Stimulated activated CD4-positive, alpha-beta T cell treated with anti-CD3 and anti-CD28 coated beads, Interleukin-2, amount 100 ng/mL, for 24 hours (primary cell): ENCODE measurements at places on chromosomes 5 and 9.
A peak's percentile ranks its signal among the peaks of the same experiment; 100 is the strongest.

DNA sequence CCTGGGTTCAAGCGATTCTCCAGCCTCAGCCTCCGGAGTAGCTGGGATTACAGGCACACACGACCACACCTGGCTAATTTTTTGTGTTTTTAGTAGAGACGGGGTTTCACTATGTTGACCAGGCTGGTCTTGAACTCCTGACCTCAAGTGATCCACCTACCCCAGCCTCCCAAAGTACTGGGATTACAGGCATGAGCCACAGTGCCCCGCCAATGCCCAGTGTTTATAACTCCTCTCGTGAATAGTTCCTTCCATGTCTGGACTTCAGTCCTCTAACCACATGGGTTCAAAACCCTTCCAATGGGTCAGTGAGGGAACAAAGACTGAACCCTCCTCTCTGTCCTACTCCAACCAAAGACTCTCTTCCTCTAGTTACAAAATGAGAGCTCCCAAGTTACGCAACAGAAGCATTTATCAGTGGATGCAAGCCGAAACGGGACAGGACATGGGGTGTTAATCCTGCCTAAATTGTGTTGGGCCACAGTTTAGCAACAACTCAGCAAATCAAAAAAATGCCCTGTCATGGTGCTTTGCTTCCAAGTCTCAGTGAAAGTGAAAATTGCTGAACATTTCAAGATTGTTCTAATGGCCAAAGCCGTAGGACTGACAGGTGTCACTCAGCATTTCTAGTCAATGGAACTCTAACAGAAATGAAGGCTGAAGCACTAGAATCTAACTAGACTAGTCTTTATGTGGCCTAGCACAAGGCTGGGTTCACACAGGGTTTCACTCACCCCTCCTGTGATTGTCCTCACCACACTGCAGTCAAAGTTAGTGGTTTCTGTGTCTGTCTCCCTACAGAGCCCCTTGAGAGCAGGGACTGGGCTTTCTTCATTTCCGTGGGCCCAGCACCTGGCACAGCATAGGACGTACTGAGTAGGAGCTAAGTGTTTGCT is 3.2 kb upstream of the TMEM245 start:
- DNase-seq = no peak

- peak; percentile 3 for DNase-seq
Measured at GRCh38 chr9:38127271-38127839, 58.3 kb upstream of the SHB start.

- DNase-seq = no peak
Measured at GRCh38 chr9:127786773-127787104, 905 bp downstream of the CDK9 start.

GRCh38 chr9:124020520-124021384 is 9.2 kb downstream of the LHX2 start:
- DNase-seq = no peak

GRCh38 chr5:116795189-116795588 is 220.6 kb upstream of the SEMA6A start:
- no peak for DNase-seq

GRCh38 chr9:5684101-5684500 is 55.2 kb downstream of the RIC1 start:
- DNase-seq = no peak

GRCh38 chr5:136034492-136034891 is 5.7 kb downstream of the TGFBI start:
- no peak for DNase-seq
